ENCODE measurements at places on chromosomes 1 and 21. TPM values are rescaled to one million over a fixed set of nuclear protein-coding genes. Genes with fewer than 3 reads are reported as not detected.
A peak's percentile ranks its signal among the peaks of the same experiment; 100 is the strongest.

- H3K4me1 ChIP-seq = no peaks in the 10 kb centered on the region
- no peak overlapping the region for H3K4me3 ChIP-seq
- no peaks in the 10 kb centered on the region for H3K36me3 ChIP-seq
Measured at GRCh38 chr21:17753736-17754135, 65.4 kb downstream of the C21orf91 start.

DNA sequence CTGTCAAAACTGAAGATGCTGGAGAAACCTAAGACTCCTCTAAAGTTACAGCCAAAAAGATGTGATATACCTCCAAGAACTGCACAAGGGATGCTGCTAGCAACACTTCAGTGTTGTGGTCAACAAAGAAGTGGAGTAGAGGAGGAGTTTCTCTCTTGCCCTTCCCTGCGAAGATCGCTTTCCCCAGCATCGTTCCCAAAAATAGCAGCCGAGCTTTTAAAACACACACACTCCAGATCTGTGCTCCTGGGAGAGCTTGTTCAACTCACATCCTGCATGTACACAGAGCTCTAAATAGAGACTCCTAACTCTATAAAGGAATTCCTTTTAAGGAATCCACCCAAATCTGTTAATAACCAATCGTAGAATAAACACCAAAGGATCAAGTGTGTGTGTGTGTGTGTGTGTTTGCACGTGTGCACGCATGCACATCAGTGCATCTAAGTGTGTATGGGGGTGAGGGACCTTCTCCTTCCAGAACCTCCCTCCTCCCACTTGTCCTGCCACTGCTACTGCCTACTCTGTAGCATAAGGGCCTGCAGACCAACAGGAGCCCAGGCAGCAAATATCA, 58.5 kb downstream of the PSMG1 start:
- H3K4me1 ChIP-seq = no peaks in the 10 kb centered on the region
- no peaks in the 10 kb centered on the region for H3K36me3 ChIP-seq
- DNase-seq = no peak
- H3K4me3 ChIP-seq = no peak overlapping the region
- H3K27ac ChIP-seq = peak overlapping the region; percentile 47

DNA sequence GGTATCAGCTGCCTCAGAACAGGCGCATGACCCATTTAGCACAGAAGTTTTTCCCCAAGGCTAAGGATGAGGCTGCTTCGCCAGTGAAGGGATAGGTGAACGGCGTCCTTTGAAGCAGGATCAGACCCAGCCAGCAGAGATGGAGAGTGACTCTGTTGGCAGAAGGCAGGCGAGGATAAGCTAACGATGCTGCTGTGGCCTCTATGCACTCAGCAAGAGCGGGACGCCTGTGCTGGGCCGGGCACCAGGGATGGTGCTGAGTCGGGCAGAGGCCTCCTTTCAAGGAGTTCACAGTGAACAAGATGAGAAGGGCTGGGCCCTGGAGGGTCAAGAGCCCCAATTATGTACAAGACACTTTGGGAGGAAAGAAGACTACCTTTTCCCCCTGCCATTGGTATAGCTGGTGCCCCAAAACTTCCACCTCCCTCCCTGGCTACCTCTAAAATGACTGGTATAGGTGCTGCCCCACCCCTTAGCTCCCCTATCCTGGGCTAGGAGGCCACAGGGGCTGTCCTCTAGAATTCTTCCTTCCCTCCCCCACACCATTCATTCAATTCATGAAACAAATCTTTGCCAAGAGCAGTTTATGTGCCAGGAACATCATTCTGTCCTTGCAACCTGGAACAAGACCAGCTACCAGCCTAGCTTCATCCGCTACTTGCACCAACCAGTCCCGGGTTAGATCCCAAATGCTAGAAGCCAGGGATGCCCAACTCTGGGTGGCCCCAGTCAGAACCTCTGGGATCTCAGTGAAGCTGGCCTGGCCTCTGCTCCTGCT, 7.5 kb downstream of the XKR8 start:
- H3K27ac ChIP-seq = no peak overlapping the region
- no peaks in the 10 kb centered on the region for H3K27me3 ChIP-seq
- no peak for DNase-seq
- H3K36me3 ChIP-seq = peaks cover 36% of the 10 kb centered on the region

FCRL4 gene
- 6.0 TPM for polyA plus RNA-seq

XCL1 gene
- polyA plus RNA-seq = 0.64 TPM

ZNF648 gene
- not detected for polyA plus RNA-seq

GRCh38 chr1:88873737-88874349, 17.5 kb downstream of the GTF2B start:
- H3K36me3 ChIP-seq = peaks cover 18% of the 10 kb centered on the region
- H3K27me3 ChIP-seq = no peaks in the 10 kb centered on the region
- H3K4me3 ChIP-seq = no peak overlapping the region
- H3K4me1 ChIP-seq = peaks cover 64% of the 10 kb centered on the region

GRCh38 chr21:37507716-37508115, 141.1 kb downstream of the DYRK1A start:
- peaks cover 5% of the 10 kb centered on the region for H3K36me3 ChIP-seq
- peaks cover 5% of the 10 kb centered on the region for H3K4me1 ChIP-seq
- H3K27ac ChIP-seq = no peak overlapping the region
- DNase-seq = no peak
- no peak overlapping the region for H3K4me3 ChIP-seq

- H3K27ac ChIP-seq = no peak overlapping the region
- H3K27me3 ChIP-seq = no peaks in the 10 kb centered on the region
- no peaks in the 10 kb centered on the region for H3K4me1 ChIP-seq
Measured at GRCh38 chr1:244065063-244065793, 14.1 kb downstream of the ZBTB18 start.

EXO1 gene
- polyA plus RNA-seq = 0.35 TPM
